ENCODE measurements at places on chromosomes 3 and 15.

DNA sequence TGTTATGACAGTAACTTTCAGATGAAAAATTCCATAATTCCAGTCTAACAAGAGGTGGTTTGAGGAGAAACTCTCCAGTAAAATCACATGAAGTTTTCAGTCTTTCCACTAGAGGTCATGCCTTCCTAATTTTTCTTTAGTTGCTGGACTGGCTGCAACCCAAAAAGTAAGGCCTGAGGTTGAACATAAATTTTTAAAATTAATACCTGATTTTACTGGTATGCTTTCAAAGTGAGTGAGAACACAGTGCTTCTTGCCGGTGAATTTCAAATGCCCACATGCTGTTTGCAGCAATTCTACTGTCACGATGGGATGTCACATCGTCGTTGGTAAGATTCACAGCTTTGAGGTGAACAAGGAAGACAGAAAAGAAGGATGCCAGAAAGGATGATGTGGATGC is 89.0 kb upstream of the FGF12 start:
- DNase-seq, result no peak

- no peak for DNase-seq
Measured at GRCh38 chr15:78408961-78409360, 29.1 kb upstream of the IREB2 start.

DNA sequence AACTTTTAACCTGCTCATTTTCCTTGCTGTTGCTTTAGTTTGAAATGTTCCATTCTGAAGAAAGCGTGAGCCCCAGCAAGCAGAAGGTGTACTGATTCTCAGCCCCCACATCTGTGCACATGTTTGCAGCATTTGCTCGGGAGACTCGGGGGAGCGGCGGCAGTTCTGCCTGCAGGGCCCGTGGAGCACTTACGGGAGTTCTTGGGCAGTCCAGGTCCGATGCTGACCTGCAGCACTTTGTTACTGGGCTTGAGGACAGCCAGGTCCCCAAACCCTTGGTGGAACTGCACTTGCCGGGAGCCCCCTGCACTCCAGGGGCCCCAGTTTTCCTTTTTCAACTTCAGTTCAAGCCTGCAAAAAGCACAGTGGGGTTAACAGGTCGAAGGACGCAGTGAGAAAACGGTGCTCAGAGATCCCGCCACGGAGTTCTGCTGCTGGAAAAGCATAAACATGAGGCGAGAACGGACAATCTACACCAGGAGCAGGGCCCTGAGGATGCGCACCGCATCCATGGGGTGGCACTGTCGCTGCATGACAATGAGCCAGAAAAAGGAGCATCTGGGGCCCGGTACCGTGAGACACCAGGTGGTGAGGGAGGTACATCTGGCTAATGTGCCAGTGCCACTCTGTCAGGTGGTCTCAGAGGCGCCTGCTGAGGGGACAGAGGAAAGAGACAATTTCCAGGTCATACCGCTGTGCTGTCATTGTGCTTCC is 45.6 kb upstream of the LDHAL6B start:
- DNase-seq, result no peak

DNA sequence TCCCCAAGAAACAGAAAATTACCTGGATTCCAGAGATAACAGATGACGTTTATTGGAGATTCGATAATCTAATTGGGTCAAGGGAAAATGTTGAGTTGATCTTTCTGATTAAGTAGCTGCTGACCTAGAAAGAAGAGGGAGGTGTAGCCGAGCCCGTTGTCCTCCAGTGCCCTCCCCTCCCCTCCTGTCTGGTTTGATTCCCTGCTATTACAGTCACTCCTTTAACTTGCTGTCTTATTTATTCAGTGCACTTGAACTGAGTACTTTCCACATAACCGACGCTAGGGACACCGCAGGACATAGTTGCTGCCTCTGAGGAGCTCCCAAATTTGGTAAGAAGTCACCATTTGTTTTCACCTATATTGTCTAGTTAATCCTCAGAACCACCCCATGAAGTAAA is 103.7 kb downstream of the AQP9 start:
- DNase-seq, result no peak

- DNase-seq, result no peak
Measured at GRCh38 chr3:37551857-37552256, 309.8 kb upstream of the CTDSPL start.

GRCh38 chr3:57815036-57815435 is 58.9 kb downstream of the SLMAP start:
- no peak for DNase-seq

- no peak for DNase-seq
Measured at GRCh38 chr3:143856252-143856970, 8.1 kb upstream of the SLC9A9 start.

- no peak for DNase-seq
Measured at GRCh38 chr3:170762064-170762463, 107.9 kb downstream of the RPL22L1 start.

DNA sequence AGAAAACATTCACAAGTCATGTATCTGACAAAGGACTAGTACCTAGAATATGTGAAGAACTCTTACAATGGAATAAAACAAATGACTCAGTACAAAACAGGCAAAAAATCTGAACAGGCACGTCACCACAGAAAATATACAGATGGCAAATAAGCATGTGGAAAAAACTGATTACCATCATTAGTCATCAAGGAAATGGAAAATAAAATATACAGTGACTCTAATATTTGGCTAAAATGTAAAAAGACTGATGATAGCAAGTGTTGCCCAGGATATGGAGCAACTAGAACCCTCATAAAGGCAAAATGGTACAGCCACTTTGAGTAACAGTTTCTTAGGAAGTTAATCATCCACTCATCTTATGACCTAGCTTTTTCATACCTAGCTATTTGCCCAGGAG is 95.8 kb upstream of the ABHD17C start:
- DNase-seq, result no peak

GRCh38 chr3:39325236-39325635 is 4.3 kb upstream of the CCR8 start:
- no peak for DNase-seq

DNA sequence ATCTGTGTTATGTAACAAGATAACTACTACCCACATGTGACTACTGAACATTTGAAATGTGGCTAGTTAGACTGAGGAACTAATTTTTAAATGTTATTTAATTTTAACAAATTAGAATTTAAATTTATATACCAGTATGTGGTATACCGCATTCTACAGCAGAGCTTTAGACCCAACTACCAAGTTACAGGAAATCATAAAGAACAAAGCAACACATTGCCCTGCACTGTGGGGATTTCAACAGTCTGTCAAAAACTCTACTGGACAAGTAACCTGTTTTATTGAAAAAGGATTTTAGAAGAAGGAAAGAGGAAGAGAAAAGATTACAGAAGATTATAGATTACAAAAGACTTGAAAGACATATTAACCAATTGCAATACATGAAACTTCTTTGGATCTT is 64.9 kb downstream of the DPH6 start:
- DNase-seq, result no peak

GRCh38 chr15:85007741-85008397 is 26.2 kb downstream of the PDE8A start:
- DNase-seq, result no peak

DNA sequence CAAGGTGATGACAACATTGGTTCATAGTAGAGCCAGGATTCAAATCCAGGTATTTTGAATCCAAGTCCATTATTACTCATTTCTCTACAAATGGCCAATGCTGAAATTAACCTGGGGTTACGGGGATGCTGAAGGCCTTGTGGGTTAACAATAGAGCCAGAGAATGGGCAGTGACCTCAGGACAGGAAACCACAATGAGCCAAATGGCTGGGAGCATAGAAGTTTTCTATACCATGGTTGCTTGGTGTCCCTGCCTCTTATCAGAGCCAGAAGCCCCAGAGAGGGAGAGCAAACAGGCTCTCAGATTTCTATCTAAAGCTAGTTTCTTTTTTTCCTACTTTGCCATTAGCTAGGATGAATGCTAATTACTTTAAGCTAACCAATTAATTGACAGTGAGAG is 82.3 kb downstream of the TNIK start:
- DNase-seq, result no peak

GRCh38 chr15:62975515-62975914 is 67.0 kb upstream of the TPM1 start:
- no peak for DNase-seq

DNA sequence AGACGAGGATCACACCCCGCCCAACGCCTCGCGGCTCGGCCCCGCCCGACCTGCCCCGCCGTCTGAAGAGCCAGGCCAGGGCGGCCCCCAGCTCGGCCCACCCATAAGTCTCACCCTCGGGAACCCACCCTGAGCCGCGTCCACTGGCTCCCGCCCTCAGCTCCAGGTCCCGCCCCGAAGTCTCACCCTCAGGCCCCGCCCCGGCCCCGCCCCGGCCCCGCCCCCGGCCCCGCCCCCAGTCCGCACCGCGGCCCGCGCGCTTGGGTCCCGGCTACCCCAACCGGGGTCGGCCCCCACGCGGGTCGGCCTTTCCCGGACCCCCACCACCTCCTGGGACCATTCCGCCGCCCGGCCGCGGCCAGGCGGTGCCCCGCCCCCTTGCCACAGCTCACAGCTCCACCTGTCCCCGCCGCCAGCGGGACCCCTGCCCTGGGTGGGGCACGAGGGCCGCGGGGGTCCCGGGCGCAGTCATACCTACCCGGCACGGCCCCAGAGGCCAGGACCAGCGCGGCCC is 489 bp downstream of the CSPG5 start:
- DNase-seq, result no peak

- DNase-seq, result no peak
Measured at GRCh38 chr3:50572801-50573371, 3.6 kb downstream of the HEMK1 start.

- no peak for DNase-seq
Measured at GRCh38 chr15:25773248-25773647, 89.9 kb downstream of the ATP10A start.

GRCh38 chr15:69013726-69014406 is 629 bp upstream of the NOX5 start:
- DNase-seq, result no peak

DNA sequence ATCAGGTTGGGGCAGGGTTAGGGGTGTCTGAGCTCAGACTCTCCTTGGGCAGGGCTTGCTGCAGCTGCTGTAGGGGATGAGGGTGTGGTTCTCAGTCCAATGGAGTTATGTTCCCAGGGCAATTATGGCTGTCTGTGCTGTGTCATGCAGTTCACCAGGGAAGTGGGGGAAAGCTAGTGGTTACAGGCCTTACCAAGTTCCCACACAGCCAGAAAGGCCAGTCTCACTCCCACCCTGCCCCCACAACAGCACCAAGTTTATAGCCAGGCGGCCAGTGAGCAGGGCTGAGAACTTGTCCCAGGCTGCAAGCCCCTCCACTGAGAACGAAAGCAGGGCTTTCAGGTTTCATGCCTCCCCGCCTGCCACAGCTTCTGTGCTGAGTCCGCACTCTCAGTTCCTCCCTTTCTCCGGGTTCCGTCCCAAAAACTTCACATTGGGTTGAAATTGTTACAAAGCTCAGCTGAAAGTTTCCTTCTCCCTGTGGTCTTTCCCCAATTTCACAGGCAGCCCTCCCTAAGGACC is 19.6 kb upstream of the CPOX start:
- DNase-seq, result no peak

- no peak for DNase-seq
Measured at GRCh38 chr3:99506-99905, 97.1 kb upstream of the CHL1 start.

- DNase-seq, result no peak
Measured at GRCh38 chr3:154421083-154421482, 8.9 kb downstream of the GPR149 start.

DNA sequence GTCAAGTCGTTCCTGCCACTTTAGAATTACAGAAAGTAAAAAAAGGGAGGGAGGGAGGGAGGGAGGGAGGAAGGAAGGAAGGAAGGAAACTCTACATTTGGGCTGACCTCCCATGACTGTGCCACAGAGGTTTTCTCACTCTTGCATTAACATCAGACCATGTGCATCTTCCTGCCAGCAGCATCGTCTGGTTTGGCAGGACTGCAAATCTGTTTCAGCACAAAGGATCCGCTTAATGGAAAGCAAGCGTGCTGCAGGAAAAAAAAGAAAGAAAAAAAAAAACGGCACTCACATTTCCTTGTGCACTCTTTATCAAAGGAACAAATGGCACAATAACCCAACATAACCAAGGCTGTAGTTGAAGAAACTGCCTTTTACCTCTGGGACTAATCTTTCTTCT is 148.8 kb upstream of the HES1 start:
- no peak for DNase-seq

- peak; percentile 20 for DNase-seq
Measured at GRCh38 chr3:12345141-12345561, 56.3 kb downstream of the PPARG start.

DNA sequence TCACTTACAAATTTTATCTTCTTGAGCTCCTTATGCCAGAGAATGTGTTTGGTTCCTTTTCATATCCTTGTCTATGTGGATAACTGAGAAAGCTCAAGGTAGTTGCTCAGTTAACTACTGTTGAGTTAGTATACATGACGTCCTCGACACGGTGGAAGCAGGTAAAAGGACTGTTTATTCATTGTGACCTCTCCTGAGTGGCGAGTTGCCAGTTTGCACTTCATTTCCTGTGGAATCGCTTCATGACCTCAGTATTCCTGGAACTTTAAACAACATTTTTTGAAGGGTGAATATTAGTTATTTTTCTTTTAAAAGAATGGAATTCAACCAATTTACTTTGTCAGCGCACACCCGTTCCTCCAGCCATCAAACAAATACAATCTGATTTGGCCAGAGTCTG is 1.2 kb upstream of the TPRG1 start:
- DNase-seq, result no peak

DNA sequence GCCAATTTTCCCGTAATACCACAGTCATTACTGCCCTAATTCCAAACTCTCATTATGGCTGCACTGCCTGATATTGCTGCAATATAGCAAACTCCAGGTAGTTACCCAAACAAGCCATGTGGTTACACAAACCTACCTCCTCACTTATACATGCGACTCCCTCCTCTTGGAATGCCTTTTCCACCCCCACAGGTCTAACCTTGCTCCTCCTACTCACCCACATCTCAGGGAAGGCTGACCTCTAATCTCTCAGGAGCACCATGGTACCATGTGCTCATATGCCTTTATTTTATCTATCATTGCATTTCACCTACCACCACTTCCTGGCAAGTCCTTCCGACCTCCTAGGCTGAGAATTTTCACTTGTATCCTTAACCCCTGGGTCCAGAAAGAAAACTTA is 2.9 kb downstream of the RBPMS2 start:
- no peak for DNase-seq

GRCh38 chr3:147341727-147342126 is 64.6 kb downstream of the ZIC4 start:
- no peak for DNase-seq

DNA sequence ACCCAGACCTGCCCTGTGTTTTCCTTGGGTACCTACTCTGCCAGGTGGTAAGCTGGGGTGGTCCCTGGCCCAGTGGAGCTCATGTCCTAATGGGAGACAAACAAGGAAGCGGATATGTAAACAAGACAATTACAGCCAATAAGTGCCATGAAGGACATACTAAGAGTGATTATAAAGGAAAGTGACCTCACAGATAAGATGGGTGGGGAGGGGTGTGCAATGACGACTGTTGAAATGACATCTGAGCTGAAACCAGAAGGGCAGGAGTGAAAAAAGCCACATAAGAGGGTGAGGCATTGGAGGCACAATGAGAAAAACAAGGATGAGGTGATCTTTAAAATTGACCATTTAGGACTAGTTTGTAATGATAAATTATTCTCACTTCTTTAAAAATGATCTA is 336.2 kb upstream of the IL12A start:
- no peak for DNase-seq

GRCh38 chr3:157368171-157368570 is 68.5 kb upstream of the PTX3 start:
- no peak for DNase-seq

GRCh38 chr3:87203809-87204208 is 23.3 kb upstream of the CHMP2B start:
- DNase-seq, result no peak
